Stimulated activated CD8-positive, alpha-beta memory T cell treated with anti-CD3 and anti-CD28 coated beads, Interleukin-7, amount 100 ng/mL, for 24 hours (primary cell): ENCODE measurements at places on chromosomes 1 and 21.

DNA sequence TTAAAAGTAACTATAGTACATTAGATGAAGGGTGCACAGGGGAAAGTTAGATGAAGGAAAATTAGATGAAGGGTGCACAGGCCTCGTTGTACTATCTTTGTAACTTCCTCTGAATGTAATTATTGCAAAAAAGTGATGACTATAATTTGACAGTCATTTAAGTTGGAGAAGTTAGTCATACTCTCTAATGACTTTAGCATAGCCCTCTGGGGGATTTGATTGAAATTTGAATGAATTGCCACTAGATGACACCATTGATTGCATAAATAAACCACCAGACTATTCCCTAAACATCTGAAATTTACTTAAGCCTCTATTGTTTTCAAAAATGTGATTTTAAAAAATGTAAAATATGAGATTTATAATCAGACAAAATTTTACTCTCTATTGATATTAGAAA is 102.6 kb downstream of the TPR start:
- no peak for DNase-seq

DNA sequence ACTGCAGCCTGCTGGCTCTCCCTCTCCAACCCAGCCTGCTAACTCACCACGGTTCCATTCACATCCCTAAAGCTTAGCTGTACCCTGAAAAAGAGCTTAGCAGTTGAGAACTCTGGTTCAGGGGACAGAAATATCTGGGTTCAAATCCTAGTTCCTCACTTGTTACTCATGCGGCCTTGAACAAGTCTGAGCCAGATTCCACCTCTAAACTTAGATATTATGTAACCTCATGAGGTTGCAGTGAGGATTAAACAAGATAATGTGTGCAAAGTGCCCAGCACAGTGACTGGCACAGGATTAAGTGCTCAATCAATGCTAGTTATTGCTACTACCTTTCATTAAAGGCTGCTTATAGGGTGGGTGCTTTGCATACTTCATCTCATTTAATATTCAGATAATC is 41.3 kb upstream of the DHCR24 start:
- DNase-seq = no peak

DNA sequence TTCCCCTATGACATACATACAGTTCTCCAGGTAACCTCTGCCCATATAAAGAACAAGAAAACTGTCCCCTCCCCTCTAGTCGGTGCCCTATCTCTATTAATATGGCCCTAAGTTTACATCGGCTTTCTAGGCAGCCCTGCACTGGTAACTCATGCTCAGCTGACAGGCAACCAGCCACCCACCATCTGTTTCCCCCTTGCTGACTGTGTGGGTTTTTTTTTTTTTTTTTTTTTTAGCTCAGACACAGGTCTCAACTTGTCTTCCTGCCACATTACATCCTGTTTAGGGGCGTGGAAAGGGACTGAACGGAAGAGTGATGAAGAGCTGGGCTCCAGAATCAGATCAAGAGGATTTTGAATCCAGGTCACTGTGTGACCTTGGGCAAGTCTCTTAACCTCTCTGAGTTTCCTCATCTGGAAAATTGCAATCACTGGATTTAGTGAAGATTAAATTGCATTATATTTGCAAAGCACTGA is 14.0 kb downstream of the LAPTM5 start:
- no peak for DNase-seq

- DNase-seq = no peak
Measured at GRCh38 chr1:72954943-72955342, 672.6 kb upstream of the NEGR1 start.

- DNase-seq = no peak
Measured at GRCh38 chr1:228891272-228892034, 156.2 kb downstream of the RHOU start.

DNA sequence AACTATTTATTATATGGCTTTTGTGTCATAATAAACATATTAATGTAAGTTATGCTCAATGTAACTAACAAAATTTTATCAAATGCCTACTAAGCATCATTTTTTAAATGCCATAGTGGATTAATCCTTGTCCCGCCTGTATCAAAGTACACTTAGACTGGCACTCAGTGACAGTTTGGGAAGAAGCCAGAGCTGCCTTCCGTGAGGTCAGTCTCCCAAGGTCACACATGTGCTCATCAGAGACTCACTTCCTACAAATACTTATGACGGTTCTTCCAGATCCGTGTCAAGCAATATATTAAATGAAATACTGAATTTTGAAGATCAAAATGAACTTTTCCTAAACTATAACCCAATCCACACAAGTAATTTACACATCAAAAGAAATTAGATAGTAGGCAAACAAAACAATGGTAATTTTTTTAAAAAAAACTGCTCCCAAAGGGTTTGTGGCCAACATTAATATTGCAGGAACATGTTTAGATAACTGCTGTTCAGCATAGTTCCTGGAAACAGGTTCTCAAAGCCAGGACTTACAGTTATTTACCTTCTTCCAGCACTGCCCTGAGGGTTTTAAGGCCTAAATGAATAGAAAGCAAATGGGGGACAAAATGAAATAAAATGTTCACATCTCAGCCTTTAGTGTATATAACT is 27.2 kb downstream of the WLS start:
- no peak for DNase-seq

- DNase-seq = no peak
Measured at GRCh38 chr1:100452641-100453040, 85.3 kb upstream of the GPR88 start.

GRCh38 chr1:218674280-218674773 is 329.2 kb downstream of the TGFB2 start:
- DNase-seq = no peak

- no peak for DNase-seq
Measured at GRCh38 chr1:63739452-63739851, 34.4 kb upstream of the ROR1 start.

- no peak for DNase-seq
Measured at GRCh38 chr1:243903895-243904294, 53.9 kb upstream of the AKT3 start.

DNA sequence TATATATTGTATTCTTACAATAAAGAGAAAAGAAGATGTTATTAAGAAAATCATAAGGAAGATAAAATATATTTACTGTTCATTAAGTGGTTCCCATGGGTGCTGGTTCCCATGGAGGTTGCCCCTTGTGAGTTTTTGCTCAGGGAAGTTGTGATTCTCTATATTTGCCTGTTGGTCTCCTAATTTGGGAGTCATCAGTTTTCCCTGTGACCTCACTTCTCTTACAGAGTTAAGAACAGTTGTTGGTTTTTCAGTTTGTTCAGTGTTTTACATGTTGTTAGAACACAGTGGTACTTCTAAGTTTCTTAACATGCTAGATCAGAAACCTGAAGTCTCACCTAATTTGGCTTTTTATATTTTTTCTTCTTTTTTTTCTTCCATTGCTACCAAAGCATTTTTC is 109.2 kb downstream of the OSBPL9 start:
- DNase-seq = no peak

GRCh38 chr1:230328342-230329015 is 97.7 kb downstream of the PGBD5 start:
- no peak for DNase-seq

DNA sequence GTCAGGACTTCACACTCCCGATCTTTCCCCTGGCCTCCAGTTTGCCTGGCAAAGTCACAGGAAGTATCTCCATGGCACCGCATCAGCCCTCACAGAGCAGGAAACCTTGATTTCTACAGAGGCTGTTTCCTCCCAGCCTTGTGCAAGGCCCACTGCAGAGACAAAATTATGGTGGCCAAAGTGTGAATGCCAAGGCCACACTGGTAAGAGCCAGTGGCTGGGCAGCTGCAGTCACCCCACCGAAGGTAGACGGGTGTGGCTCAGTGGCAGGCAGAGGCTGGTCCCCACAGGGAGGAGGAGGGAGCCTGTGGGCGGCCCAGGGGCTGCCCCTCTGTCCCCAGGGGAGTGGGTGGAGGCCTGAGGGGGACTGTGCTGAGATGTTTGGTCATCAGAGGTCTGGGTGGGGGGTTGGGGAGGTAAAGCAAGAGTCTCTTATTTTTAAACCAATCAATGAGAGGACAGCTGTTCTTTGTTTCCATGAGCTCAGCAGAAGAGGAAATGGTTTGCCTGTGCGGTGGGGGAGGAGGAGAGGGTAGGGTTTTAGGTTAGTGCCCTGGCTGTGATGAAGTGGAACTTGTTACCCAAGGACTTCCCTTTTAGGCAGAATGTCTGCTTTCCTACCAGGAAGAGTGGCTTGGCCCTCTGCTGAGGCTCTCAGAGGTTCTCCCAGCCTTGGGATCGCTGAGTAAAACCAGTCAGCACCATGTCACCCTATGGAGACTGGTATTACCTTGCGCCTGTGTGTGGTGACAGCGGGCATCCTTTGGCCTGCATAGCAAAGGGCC is 18.0 kb upstream of the BTG2 start:
- no peak for DNase-seq

- no peak for DNase-seq
Measured at GRCh38 chr1:81781749-81782148, 19.0 kb upstream of the ADGRL2 start.

DNA sequence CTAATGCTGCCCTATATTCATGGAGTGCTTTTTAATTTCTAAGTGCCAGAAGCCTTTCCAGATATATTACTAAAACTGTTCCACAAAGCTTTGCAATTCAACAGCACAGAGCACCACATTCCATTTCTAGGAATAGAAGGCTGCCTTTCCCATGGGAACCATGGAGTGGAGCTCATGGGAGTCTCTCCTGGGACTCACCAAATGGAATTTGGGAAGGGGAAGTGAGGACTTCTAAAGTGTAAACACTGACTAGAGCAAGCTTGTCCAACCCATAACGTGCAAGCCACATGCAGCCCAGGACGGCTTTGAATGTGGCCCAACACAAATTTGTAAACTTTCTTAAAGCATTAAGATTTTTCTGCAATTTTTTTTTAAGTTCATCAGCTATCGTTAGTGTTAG is 190.4 kb upstream of the TNR start:
- no peak for DNase-seq

GRCh38 chr1:59978026-59978425 is 51.5 kb upstream of the CYP2J2 start:
- no peak for DNase-seq

- no peak for DNase-seq
Measured at GRCh38 chr1:17307946-17308345, at the start of gene PADI4. Gene PADI4 (plus strand): TSS chr1:17308197. CDS start chr1:17308223, 26 bp downstream.

GRCh38 chr1:28111157-28111556 is 22.7 kb upstream of the EYA3 start:
- no peak for DNase-seq

- DNase-seq = no peak
Measured at GRCh38 chr1:183980951-183981525, 56.5 kb downstream of the COLGALT2 start.

- DNase-seq = no peak
Measured at GRCh38 chr1:201192261-201192788, 1.7 kb downstream of the IGFN1 start.

DNA sequence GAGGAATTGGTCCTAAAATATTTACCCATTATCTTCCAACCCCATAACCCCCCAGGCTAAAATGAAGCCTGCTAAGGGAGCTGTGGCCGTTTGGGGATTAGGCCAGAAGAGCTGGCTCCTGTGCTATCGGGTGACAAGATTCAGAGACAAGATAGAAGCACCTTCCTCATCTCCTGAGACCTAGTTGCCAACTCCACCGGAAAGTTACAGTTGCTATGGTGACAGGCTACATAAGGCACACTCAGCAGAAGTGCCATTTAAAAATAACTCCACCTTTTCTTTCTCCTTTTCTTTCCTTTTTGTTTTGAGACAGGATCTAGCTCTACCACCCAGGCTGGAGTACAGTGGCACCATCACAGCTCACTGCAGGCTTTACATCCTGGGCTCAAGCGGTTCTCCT is 43.6 kb upstream of the ROR1 start:
- no peak for DNase-seq

DNA sequence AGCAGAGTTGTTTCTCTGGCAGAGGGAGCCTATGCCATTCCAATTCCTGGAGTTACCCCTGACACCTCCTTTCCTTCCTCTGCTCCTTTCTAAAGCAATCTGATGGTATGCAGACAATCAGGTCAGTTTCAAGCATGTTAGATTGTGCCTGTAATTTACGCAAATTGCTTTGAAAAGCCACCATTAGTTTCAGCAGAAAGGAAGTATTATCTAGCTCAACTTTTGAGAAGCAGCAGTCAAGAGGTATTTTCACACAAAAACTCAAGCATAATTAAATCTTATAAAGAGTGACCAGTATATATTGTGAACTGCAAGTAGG is 2.2 kb downstream of the ERRFI1 start:
- DNase-seq = no peak

DNA sequence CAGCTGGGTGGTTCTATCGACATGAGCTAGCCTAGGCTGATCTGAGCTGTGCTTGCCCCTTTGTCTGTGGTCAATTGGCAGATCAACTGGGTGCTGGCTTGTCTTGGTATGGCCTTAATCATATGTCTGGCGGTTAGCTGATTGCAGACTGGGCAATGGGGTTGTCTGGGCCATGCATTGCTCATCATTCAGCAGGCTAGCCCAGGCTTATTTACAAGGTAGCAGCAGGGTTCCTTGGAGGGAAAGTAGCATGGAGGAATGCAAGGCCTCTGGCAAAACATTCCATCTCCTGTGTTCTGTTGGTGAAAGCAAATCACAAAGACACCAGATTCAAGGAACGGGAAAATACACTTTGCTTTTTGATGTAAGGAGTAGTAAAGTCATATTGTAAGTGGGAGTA is 84.0 kb upstream of the IVNS1ABP start:
- no peak for DNase-seq

- DNase-seq = no peak
Measured at GRCh38 chr1:109225711-109226445, 12.2 kb downstream of the SARS1 start.

GRCh38 chr1:25829046-25829445 is 9.3 kb downstream of the MTFR1L start:
- no peak for DNase-seq

DNA sequence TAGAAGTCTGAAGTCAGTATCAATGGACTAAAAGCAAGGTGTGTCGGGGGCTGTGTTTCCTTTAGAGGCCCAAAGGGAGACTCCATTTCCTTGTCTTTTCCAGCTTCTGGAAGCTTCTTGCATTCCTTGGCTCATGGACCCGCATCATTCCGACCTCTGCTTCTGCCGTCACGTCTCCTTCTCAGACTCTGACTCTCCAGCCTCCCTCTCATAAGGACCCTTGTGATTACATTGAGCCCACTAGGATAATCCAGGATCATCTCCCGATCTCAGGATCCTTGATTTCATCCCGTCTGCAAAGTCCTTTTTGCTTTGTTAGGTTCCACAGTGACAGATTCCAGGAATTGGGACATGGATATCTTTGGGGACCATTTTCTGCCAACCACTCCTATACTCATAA is 265.8 kb upstream of the CSF3R start:
- DNase-seq = no peak
